ENCODE measurements at places on chromosomes 2 and 18. TPM values are rescaled to one million over a fixed set of nuclear protein-coding genes. Genes with fewer than 3 reads are reported as not detected.

KCNK3 gene
- total RNA-seq, result not detected

TMEM150A gene
- total RNA-seq, result 7.4 TPM

PPP1R1C gene
- not detected for total RNA-seq

CABYR gene
- 2.9 TPM for total RNA-seq
